A549 treated with AZD2906 at 1 μM for 4 hours (cell line): ENCODE measurements at places on chromosomes 16 and 17. TPM values are rescaled to one million over a fixed set of nuclear protein-coding genes. Genes with fewer than 3 reads are reported as not detected.

The ABCC3 gene
- total RNA-seq, result 112 to 132 TPM (median 127 TPM) in 5 replicates

The CENPT gene
- total RNA-seq, result 21.8 to 28.3 TPM (median 26.3 TPM) in 5 replicates

The OTOP2 gene
- 0.05 to 0.06 TPM in 2 of 5 replicates, not detected in the others for total RNA-seq

The LPO gene
- total RNA-seq, result 0.06 to 0.10 TPM (median 0.08 TPM) in 4 of 5 replicates, not detected in the other

The MYCBPAP gene
- total RNA-seq, result 0.35 to 0.89 TPM (median 0.54 TPM) in 5 replicates

The HSF4 gene
- 8.5 to 17.5 TPM (median 14.0 TPM) in 5 replicates for total RNA-seq

The SNX20 gene
- total RNA-seq, result not detected in 5 replicates

The AURKB gene
- total RNA-seq, result 140 to 157 TPM (median 146 TPM) in 5 replicates

The NHERF2 gene
- 45.2 to 69.1 TPM (median 66.9 TPM) in 5 replicates for total RNA-seq

The TEKT1 gene
- 0.07 to 0.22 TPM (median 0.15 TPM) in 4 of 5 replicates, not detected in the other for total RNA-seq

The FGF11 gene
- 0.76 to 1.2 TPM (median 0.85 TPM) in 5 replicates for total RNA-seq

The GLTPD2 gene
- 0.08 to 0.18 TPM in 2 of 5 replicates, not detected in the others for total RNA-seq

The DYNLRB2 gene
- 0.30 to 0.37 TPM in 2 of 5 replicates, not detected in the others for total RNA-seq

The GPR139 gene
- total RNA-seq, result not detected in 5 replicates

The C1QL1 gene
- total RNA-seq, result 15.1 to 35.0 TPM (median 30.3 TPM) in 5 replicates

The C16orf74 gene
- total RNA-seq, result 9.1 to 17.7 TPM (median 15.5 TPM) in 5 replicates

The CSH1 gene
- not detected in 5 replicates for total RNA-seq

The CTRB1 gene
- not detected in 5 replicates for total RNA-seq

The GCGR gene
- total RNA-seq, result 0.14 to 0.55 TPM (median 0.34 TPM) in 5 replicates

The CDRT4 gene
- total RNA-seq, result 0.22 to 1.0 TPM (median 0.29 TPM) in 5 replicates

The ATP6V0C gene
- total RNA-seq, result 146 to 301 TPM (median 257 TPM) in 5 replicates

The METRNL gene
- 25.3 to 46.0 TPM (median 35.7 TPM) in 5 replicates for total RNA-seq

The BEAN1 gene
- 5.0 to 6.7 TPM (median 5.7 TPM) in 5 replicates for total RNA-seq

The RHBDL3 gene
- 2.9 to 5.1 TPM (median 4.3 TPM) in 5 replicates for total RNA-seq

The WFIKKN1 gene
- 0.04 to 0.17 TPM (median 0.12 TPM) in 5 replicates for total RNA-seq

The SOST gene
- 0.03 TPM in 1 of 5 replicates, not detected in the others for total RNA-seq

The LDHD gene
- total RNA-seq, result 0.29 to 0.98 TPM (median 0.82 TPM) in 5 replicates

The LAT gene
- total RNA-seq, result 2.7 to 4.3 TPM (median 3.6 TPM) in 5 replicates

The CNTROB gene
- 37.9 to 48.3 TPM (median 41.6 TPM) in 5 replicates for total RNA-seq

The DOC2B gene
- total RNA-seq, result 2.0 to 2.9 TPM (median 2.2 TPM) in 5 replicates

The HOXB3 gene
- total RNA-seq, result 4.4 to 5.7 TPM (median 4.7 TPM) in 5 replicates

The PHKB gene
- total RNA-seq, result 26.9 to 32.6 TPM (median 27.6 TPM) in 5 replicates

The PLLP gene
- 1.4 to 1.7 TPM (median 1.6 TPM) in 5 replicates for total RNA-seq

The CYTH1 gene
- total RNA-seq, result 62.6 to 77.0 TPM (median 64.3 TPM) in 5 replicates

The KRT27 gene
- not detected in 5 replicates for total RNA-seq

The MT1F gene
- 16.6 to 30.8 TPM (median 20.1 TPM) in 5 replicates for total RNA-seq

The MYO15B gene
- total RNA-seq, result 28.6 to 53.5 TPM (median 47.2 TPM) in 5 replicates

The NAA60 gene
- 46.2 to 54.0 TPM (median 52.7 TPM) in 5 replicates for total RNA-seq

The TSPAN10 gene
- total RNA-seq, result 3.5 to 5.8 TPM (median 5.0 TPM) in 5 replicates

The CCDC144A gene
- 0.79 to 1.6 TPM (median 1.2 TPM) in 5 replicates for total RNA-seq

The ARHGDIG gene
- total RNA-seq, result 2.0 to 3.1 TPM (median 2.7 TPM) in 5 replicates

The KCNH4 gene
- total RNA-seq, result 0.18 to 0.36 TPM (median 0.31 TPM) in 5 replicates

The ACSM2B gene
- total RNA-seq, result not detected in 5 replicates

The HEATR9 gene
- total RNA-seq, result not detected in 5 replicates

The CAVIN1 gene
- total RNA-seq, result 387 to 420 TPM (median 390 TPM) in 5 replicates

The GFOD2 gene
- 15.6 to 18.9 TPM (median 16.6 TPM) in 5 replicates for total RNA-seq

The MYH3 gene
- total RNA-seq, result 0.43 to 1.3 TPM (median 0.97 TPM) in 5 replicates

The NPTX1 gene
- total RNA-seq, result 119 to 187 TPM (median 161 TPM) in 5 replicates

The EFCAB5 gene
- 0.22 to 0.63 TPM (median 0.54 TPM) in 5 replicates for total RNA-seq

The ABHD15 gene
- 23.2 to 27.4 TPM (median 26.0 TPM) in 5 replicates for total RNA-seq

The PIK3R5 gene
- 0.03 to 0.18 TPM (median 0.08 TPM) in 4 of 5 replicates, not detected in the other for total RNA-seq

The FBXO47 gene
- total RNA-seq, result 0.02 TPM in 1 of 5 replicates, not detected in the others

The HCRT gene
- 0.20 TPM in 1 of 5 replicates, not detected in the others for total RNA-seq

The NEUROD2 gene
- 0.01 to 0.07 TPM (median 0.01 TPM) in 3 of 5 replicates, not detected in the others for total RNA-seq

The GOT2 gene
- total RNA-seq, result 168 to 181 TPM (median 173 TPM) in 5 replicates

The ZNF469 gene
- 6.2 to 7.5 TPM (median 7.0 TPM) in 5 replicates for total RNA-seq

The RUNDC3A gene
- total RNA-seq, result 0.82 to 1.5 TPM (median 0.88 TPM) in 5 replicates

The RNF166 gene
- 11.7 to 19.5 TPM (median 18.2 TPM) in 5 replicates for total RNA-seq

The OR4D1 gene
- 0.02 to 0.03 TPM in 2 of 5 replicates, not detected in the others for total RNA-seq
